ENCODE measurements at places on chromosomes 6 and 20. TPM values are rescaled to one million over a fixed set of nuclear protein-coding genes. Genes with fewer than 3 reads are reported as not detected.

- H3K4me3 ChIP-seq: no peak overlapping the region
- peaks cover 6% of the 10 kb centered on the region for H3K4me1 ChIP-seq
- no peaks in the 10 kb centered on the region for H3K27me3 ChIP-seq
- no peak for DNase-seq
- no peak overlapping the region for H3K27ac ChIP-seq
Observed at GRCh38 chr20:35838205-35838604, 66.4 kb downstream of the PHF20 start.

DNA sequence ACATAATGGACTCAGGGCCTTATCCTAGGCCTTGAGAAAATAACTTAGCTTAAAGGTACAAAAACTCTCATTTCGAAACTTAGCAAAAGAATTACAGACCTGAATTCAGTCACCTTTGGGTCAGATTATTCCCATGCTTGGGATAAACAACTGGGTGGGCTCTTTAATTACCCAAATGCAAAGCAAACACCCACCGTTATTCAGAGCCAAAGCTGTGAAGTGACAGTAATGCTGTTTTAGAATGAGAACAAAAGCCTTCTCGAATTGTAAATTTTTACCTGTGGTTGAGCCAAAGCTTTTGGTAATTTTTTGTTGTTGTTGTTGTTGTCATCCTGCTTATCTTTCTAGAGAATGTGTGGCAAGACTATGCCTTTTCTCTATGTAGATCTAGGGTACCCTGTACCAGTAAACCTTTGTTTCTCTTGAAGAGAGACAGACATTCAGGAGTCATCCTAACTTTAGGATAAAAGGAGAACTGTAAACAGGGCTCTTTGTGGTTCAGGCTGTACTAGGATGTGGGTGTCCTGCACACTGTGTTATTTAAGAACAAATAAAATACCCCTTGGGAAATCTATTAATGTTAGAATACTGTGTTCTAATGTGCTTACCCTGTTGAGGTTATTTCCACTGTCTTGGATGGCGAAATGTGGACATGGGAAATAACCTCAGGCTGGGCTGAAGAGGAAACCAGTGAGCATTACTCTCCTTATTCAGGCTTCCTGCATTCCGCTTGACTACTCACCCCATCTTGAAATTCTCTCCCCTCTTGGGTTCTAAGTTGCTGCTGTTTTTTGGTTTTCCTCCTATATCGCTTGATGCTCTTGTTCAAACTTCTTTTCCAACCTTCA lies 480.7 kb downstream of the CD83 start:
- no peak for DNase-seq
- no peaks in the 10 kb centered on the region for H3K4me1 ChIP-seq
- H3K36me3 ChIP-seq: no peaks in the 10 kb centered on the region
- H3K27me3 ChIP-seq: no peaks in the 10 kb centered on the region
- no peak overlapping the region for H3K27ac ChIP-seq

DNA sequence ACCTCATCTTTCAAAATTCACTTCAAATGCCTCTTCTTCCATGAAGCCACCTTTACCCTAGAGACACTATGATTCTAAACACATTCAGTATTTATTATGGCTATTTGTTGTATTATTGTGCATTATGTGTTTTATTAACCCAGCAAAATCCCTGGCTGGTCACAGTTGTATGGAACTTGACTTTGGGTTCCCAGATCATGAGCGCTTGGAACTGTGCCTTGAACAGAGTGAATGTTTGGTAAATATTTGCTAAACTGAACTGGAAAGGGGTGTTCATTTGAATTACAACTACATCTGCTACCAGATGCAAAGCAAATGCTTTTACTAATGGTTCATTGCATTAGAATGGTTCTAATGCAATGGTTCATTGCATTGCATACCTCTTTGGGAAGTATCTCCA lies 259.8 kb downstream of the PKHD1 start:
- DNase-seq: no peak
- no peak overlapping the region for H3K4me3 ChIP-seq
- no peaks in the 10 kb centered on the region for H3K27me3 ChIP-seq
- H3K4me1 ChIP-seq: no peaks in the 10 kb centered on the region
- H3K27ac ChIP-seq: no peak overlapping the region
- H3K36me3 ChIP-seq: no peaks in the 10 kb centered on the region

- no peaks in the 10 kb centered on the region for H3K36me3 ChIP-seq
- DNase-seq: no peak
- no peaks in the 10 kb centered on the region for H3K27me3 ChIP-seq
- H3K27ac ChIP-seq: no peak overlapping the region
Observed at GRCh38 chr6:78607189-78607588, 260.2 kb upstream of the IRAK1BP1 start.

- no peak for DNase-seq
- H3K36me3 ChIP-seq: no peaks in the 10 kb centered on the region
- peaks cover 12% of the 10 kb centered on the region for H3K4me1 ChIP-seq
- H3K27ac ChIP-seq: no peak overlapping the region
- H3K4me3 ChIP-seq: no peak overlapping the region
Observed at GRCh38 chr6:170090561-170090960, 200.3 kb downstream of the DLL1 start.

DNA sequence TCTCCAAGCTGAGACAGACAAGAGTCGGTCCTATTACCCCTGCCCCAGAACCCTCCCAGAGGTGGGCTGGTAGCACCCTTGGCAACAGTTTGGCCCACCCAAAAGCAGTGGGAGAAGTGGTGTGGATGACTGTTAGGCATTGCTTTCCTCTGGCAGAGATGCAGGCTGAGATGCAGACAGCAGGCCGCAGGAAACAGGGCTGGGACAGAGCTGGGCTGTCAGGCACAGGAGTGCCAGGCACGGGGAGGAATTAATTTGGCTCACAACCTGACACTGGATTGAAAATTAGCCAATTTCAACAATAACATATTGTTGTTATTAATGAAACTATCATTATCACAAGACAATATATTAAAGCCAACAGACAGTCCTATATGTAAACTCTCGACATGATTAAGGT lies 15.7 kb upstream of the SIRT5 start:
- H3K4me1 ChIP-seq: peaks cover 42% of the 10 kb centered on the region
- H3K27ac ChIP-seq: peak overlapping the region; percentile 47
- H3K36me3 ChIP-seq: no peaks in the 10 kb centered on the region
- H3K27me3 ChIP-seq: no peaks in the 10 kb centered on the region
- no peak overlapping the region for H3K4me3 ChIP-seq
- no peak for DNase-seq

GRCh38 chr6:47862731-47863130 lies 80.9 kb downstream of the OPN5 start:
- no peak overlapping the region for H3K27ac ChIP-seq
- no peaks in the 10 kb centered on the region for H3K27me3 ChIP-seq
- no peak overlapping the region for H3K4me3 ChIP-seq

DNA sequence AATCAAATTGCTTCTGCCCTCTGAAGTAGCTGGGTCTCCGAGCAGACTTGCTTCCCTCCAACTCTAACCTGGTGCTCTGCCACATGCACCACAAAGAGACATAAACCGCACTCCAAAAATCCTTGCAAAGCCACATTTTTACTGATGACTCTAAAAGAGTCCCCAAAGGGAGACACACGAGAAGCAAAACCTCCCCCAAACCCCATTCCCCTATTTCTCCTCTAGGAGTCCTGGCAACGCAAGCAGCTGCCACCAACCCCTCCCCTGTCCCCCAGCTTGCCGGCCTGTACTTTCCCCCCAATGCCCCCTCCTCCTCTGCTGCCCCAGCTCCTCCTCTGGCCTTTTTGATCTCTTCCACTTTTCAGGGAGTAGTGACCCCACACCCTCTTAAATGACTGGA lies 180.1 kb upstream of the ARID1B start:
- H3K27ac ChIP-seq: no peak overlapping the region
- no peaks in the 10 kb centered on the region for H3K4me1 ChIP-seq
- no peak overlapping the region for H3K4me3 ChIP-seq
- no peak for DNase-seq
- H3K27me3 ChIP-seq: no peaks in the 10 kb centered on the region
- no peaks in the 10 kb centered on the region for H3K36me3 ChIP-seq

GRCh38 chr6:73362869-73363536 lies 545 bp downstream of the KHDC3L start:
- H3K4me1 ChIP-seq: no peaks in the 10 kb centered on the region
- no peak for DNase-seq
- H3K27ac ChIP-seq: no peak overlapping the region
- H3K27me3 ChIP-seq: no peaks in the 10 kb centered on the region

DNA sequence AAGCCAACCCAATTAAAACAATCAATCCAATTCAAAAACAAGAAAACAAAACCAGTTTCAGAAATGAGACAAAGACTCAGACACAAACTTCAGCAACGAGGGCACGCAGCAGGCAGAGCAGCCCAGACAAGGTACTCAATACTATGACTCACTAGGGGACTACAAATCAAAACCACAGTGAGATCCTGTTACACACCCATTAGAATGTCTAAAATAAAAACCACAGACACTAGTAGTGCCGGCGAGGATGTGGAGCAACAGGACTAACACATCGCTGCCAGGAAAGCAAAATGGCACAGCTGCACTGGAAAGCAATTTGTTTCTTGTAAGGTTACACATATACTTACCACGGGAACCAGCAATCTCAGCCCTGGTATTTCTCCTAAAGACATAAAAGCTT lies 28.4 kb upstream of the MAS1L start:
- H3K4me3 ChIP-seq: no peak overlapping the region
- H3K27me3 ChIP-seq: peaks cover under 1% of the 10 kb centered on the region
- H3K4me1 ChIP-seq: no peaks in the 10 kb centered on the region
- no peak for DNase-seq

DNA sequence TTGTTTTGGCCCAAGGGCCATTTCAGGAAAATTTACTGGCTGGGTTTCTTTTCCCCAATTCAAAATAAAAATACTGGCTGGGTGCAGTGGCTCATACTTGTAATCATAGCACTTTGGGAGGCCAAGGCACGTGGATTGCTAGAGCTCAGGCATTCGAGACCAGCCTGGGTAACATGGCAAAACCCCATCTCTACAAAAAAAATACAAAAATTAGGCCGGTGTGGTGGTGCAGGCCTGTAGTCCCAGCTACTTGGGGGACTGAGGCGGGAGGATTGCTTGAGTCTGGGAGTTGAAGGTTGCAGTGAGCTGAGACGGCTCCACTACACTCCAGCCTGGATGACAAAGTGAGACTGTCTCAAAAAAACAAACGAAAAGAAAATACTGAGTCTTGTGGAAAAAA lies 60.0 kb downstream of the NINL start:
- DNase-seq: no peak
- no peaks in the 10 kb centered on the region for H3K4me1 ChIP-seq
- no peak overlapping the region for H3K4me3 ChIP-seq
- no peaks in the 10 kb centered on the region for H3K36me3 ChIP-seq

DNA sequence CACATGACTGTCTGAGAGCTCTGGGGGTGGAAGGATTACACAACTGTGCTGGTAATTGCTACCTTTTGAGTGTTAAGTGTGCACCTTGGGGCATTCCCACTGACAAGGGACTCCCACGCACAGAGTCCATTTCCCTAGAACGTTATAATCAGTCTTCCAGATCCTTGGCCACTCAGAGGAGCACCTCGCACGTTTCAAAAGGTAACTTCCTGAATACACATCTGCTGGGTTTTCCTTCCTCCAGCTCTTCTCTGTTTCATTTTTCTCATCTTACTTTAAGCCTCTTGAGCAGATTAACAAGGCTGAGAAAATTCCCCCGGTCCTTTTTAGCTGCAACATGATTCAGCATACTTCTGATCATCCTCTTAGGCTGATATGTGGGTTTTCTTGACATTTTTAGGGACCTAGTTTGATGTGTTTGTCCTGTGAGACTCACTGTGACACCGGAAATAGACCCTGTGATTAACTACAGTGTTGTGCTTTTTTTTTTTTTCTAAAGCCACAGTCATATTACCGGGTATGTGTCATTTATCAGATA lies 98.4 kb upstream of the DUSP22 start:
- H3K36me3 ChIP-seq: no peaks in the 10 kb centered on the region
- no peaks in the 10 kb centered on the region for H3K27me3 ChIP-seq
- peaks cover 19% of the 10 kb centered on the region for H3K4me1 ChIP-seq
- no peak for DNase-seq

GRCh38 chr6:36334832-36335459 lies 1.7 kb downstream of the BNIP5 start:
- H3K27me3 ChIP-seq: peaks cover 16% of the 10 kb centered on the region
- no peak for DNase-seq
- no peak overlapping the region for H3K27ac ChIP-seq
- H3K4me1 ChIP-seq: no peaks in the 10 kb centered on the region
- no peaks in the 10 kb centered on the region for H3K36me3 ChIP-seq

DNA sequence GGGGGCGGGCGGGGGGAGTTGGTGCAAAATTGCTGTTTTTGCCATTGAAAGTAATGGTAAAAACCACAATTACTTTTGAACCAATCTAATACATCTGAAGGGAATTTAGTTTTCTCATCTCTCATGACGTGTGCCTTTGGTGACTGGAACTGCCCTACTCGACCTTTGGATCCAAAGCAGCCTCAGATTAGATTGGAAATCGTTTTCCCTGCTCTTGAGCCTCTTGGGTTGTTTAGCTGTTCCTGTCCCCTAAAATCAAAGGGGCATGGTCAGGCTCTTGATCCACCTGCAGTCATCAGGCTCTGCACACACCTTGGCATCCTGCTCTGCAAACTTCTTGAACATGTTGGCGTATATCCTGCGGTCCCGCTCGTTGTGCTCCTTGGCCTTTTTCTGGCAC lies 64.0 kb upstream of the TULP1 start:
- H3K27me3 ChIP-seq: no peaks in the 10 kb centered on the region
- no peak overlapping the region for H3K27ac ChIP-seq
- no peak for DNase-seq
- peaks cover 92% of the 10 kb centered on the region for H3K36me3 ChIP-seq

DNA sequence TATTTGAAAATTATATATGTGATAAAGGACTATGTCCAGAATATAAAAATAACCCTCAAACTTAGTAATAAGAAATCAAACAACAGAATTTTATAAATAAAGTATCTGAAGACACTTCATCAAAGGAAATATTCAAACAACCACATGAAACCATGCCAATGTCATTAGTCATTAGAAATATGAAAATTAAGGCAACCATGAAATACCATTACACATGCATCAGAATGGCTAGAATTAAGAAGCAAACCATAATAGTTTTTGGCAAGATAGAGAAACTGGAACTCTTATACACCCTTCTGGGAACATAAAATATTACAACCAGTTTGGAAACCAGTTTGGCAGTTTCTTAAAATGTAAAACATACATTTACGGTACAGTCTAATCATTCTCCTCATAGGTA lies 137.2 kb upstream of the ADGRB3 start:
- DNase-seq: no peak
- no peak overlapping the region for H3K4me3 ChIP-seq
- no peaks in the 10 kb centered on the region for H3K36me3 ChIP-seq
- H3K27me3 ChIP-seq: no peaks in the 10 kb centered on the region

FAM217A gene
- not detected for total RNA-seq

IRF4 gene
- total RNA-seq: 6.0 TPM

HS3ST5 gene
- total RNA-seq: 0.12 TPM

GHRH gene
- total RNA-seq: not detected

POM121L2 gene
- not detected for total RNA-seq

TSHZ2 gene
- total RNA-seq: 12.6 TPM

CLIC5 gene
- 134 TPM for total RNA-seq

LAMP5 gene
- total RNA-seq: 0.41 TPM

APOBEC2 gene
- 0.65 TPM for total RNA-seq

SOX18 gene
- total RNA-seq: 48.3 TPM
